ENCODE measurements at places on chromosomes 4 and X.

DNA sequence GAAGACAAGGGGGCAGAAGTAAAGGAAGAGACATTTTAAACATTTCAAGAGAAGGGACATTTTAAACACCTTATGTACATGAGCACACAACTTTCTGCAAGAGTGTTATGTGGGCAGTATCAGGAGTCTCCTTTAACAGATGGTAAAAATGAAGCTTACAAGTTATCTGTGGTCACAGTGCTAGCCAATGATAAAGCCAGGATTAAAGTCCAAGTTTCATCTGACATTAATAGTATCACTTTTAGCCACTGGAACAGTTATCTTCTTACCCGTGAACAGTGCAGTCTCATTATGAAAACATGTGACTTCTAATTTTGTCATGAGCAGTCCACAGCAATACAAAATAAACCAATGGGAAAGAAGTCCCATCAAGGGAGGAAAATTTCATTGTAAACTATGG is 627.9 kb upstream of the AGA start:
- no peak for DNase-seq

GRCh38 chr4:37890801-37891259 is at the start of gene TBC1D1:
TSS of gene TBC1D1 (plus strand) at chr4:37891084. CDS start at chr4:37902096, 11,012 bp downstream.
- peak; percentile 52 for DNase-seq

DNA sequence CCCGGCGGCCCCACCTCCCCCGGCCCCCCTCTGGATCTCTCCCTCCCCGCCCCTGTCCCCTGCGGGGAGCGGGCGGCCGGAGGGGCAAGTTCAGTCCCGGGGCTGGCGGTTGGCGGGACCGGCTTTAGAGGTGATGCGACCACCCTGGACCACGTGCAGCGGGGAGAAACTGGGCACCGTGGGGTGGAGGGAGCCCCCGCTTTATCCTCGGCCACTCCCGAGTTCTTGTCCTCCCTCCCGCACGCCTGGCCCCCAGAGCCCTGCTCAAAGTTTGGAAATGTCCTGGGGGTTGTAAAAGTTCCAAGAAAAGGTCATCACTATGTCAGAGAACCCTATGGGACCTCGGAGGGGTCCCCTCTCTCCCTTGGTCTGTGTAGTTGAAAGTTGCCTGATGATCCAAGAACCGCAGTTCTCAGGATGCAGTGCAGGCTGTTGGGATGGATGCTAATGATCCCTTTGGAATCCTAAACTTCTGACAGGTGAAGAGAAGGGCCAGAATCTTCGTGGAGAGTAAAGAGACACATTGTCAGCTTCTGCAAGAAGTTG is 411 bp upstream of the VEGFC start:
- no peak for DNase-seq

GRCh38 chr4:174563399-174563798 is 41.1 kb upstream of the HPGD start:
- no peak for DNase-seq

GRCh38 chr4:159086606-159087005 is 16.3 kb upstream of the RAPGEF2 start:
- no peak for DNase-seq

GRCh38 chr4:8738471-8738931 is 133.1 kb downstream of the HMX1 start:
- no peak for DNase-seq

- DNase-seq, result no peak
Measured at GRCh38 chrX:23888887-23889501, 18.7 kb downstream of the APOO start.

DNA sequence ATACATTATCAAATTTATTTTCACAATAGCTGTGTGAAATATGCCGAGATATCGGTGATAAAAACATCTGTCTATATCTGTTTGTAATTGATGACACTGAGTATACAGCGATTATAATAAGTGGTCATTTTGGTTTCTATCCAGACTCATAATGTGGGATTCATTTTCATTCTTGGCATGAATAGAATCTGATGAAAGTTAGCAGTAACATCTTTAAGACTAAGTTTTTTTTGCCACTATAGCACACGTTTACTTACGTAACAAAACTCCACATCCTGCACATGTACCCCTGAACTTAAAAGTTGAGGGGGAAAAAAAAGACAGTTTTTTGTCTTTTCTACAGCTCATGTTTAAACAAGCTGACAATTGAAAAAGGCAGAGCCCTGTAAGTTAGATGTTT is 86.4 kb downstream of the PPA2 start:
- no peak for DNase-seq

DNA sequence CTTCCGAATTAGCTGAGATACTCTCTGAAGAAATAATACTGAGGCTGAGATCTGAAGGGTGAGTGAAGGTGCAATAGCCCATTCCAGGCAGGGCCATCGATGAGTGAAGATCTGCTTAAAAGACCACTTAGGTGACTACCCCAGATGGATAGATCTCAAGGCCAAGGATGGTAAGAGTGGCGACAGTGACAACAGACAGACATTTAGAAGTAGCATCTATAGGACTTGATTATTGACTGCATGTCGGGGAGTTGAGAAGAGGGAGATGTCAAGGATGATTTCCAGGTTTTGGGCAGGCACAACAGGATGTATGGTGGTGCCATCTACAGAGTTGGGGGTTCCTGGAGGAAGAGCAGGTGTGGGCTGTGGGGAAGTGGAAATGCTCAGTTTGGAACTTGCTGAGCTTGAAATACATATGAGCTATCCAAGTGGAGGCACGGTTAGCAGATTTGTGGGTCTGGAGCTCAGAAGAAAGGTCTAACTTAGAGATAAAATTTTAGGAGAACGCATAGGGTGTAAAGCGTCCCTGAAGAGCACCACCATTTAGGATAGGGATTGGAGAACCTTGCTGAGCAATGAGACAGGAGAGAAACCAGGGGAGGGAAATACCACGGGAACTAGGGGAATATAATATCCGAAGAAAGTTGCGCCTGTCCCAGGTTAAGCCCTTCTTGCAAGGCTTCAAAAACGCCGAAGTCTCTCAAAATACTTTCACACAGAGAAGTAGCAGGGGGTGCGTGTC is 688 bp downstream of the UFSP2 start:
- DNase-seq, result peak; percentile 2

DNA sequence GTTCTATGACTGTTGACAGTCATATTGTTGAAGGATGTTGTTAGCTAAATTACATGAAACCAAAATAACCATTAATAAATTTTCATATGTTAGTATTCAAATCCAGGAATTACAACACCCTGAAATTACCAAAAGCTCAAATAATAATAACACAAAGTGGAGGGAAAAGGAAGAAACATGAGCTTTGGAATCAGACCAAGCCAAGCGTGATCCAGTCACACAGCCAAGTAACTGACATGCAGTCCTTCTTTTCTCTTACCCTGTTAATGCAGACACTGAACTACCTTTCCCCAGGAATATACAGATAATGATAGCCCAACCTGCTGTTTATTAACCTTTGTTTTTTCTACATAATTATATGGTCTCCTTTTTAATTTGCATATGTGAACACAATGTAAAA is 130.2 kb downstream of the HS3ST1 start:
- no peak for DNase-seq

DNA sequence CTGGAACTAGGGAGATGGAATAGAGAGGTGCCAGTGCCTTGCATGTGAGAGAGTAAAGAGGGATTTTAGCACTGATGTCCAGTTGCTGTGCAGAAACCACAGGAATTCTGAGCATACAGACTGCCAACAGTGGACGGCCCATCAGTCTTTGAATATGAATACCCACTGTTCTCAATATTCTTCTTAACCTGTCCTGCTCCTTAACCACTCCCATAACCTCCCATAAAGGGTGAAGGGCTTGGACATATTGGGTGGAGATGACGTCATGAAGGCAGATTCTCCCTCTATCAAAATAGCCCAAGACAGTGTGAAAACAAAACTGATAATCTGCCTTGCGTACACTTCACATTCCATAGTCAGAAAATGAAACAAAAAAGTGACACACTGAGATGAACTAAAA is 1313.7 kb upstream of the PABPC4L start:
- DNase-seq, result no peak

- no peak for DNase-seq
Measured at GRCh38 chr4:2788532-2789103, 4.3 kb upstream of the SH3BP2 start.

DNA sequence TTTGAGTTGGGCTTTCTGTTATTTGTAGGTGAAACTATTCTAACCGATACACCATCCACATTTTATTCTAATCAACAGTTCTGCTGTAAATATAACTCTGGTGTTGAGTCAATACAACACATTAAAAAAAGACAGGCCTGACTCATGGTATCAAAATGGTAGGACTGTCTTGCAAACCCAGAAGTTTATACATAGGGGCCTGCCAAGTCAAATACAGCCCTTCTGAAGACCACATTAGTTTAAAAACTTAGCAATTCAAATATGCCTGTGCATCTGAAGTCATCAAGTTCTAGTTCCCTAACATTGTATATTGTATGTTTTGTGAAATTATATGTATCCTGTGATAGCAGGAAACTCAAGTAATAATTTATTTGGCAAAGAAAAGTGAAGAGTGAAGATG is 24.4 kb upstream of the PDE5A start:
- DNase-seq, result no peak

DNA sequence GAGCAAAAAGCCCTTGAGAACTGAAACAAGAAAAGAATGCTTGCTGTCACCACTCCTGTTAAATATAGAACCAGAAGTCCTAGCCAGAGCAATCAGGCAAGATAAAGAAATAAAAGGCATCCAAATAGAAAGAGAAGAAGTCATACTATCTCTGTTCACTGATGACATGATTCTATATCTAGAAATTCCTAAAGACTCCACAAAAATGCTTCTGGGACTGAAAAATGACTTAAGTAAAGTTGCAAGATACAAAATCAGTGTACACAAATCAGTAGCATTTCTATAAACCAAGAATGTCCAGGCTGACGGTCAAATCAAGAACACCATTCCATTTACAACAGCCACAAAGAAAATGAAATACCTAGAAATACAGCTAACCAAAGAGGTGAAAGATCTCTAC is 552.7 kb upstream of the SLIT2 start:
- no peak for DNase-seq

DNA sequence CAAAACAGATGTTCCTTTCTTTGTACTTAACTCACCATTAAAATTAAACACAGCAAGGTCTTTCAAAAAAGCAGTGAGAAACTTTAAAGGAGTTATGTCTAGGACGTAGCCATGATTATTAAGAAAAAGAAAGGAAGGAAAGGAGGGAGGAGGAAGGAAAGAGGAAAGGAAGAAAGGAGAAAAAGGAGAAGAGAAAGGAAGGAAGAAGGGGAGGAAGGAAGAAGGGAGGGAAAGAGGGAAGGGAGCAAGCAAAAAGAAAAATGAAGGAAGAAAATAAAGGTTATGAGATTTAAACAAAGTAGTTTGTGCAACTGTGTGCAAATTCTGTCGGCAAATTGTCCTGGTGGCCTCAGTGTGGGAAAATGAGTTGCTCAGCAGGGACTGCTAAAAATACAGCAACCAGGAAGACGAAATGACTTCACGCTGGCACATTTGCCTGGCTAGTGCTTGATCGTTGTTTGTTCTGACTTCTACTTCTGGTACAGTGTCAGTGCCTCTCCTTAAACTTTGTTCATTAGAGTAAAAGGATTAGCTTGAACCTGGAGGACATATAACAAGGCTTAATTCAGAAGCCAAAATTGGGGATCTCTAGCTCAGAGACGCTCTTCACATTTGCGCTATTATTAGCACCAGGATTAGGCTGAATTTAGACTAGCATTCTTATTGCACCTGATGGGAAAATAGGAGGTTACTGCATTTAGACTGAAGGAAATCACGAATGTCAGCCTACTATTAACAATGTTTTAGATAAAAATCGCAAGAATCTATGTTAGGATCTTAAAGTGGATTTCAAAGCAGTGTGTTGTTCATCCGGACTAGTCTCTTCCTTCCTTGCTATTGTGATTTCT is 81.2 kb downstream of the DCK start:
- DNase-seq, result peak; percentile 56

DNA sequence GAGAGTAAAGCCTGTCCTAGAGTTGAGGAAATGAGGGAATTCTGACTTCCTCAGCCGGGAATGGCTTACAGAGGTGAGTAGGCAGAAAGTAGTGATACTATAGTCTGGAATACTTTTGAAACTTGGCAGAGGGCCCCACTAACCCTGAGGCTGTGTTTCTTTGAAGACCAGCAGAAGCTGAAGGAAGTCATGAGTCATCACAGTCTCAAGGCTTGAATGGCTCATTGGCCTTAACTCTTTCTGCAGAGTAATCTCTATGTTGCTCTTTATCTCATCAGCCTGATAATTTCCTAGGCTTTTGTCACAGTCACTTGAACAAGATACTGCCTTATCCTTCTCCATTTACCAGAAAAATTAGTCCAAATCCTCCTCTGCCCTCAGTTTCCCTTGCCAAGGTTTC is 80.8 kb downstream of the ANKRD50 start:
- peak; percentile 77 for DNase-seq

- DNase-seq, result no peak
Measured at GRCh38 chr4:52889778-52890520, 27.8 kb downstream of the RASL11B start.

GRCh38 chrX:13940671-13941070 is 89.0 kb downstream of the GEMIN8 start:
- no peak for DNase-seq

- DNase-seq, result peak; percentile 56
Measured at GRCh38 chrX:53435997-53436396, 1.8 kb upstream of the HSD17B10 start.

- no peak for DNase-seq
Measured at GRCh38 chrX:34218063-34218462, 85.9 kb upstream of the FAM47A start.

DNA sequence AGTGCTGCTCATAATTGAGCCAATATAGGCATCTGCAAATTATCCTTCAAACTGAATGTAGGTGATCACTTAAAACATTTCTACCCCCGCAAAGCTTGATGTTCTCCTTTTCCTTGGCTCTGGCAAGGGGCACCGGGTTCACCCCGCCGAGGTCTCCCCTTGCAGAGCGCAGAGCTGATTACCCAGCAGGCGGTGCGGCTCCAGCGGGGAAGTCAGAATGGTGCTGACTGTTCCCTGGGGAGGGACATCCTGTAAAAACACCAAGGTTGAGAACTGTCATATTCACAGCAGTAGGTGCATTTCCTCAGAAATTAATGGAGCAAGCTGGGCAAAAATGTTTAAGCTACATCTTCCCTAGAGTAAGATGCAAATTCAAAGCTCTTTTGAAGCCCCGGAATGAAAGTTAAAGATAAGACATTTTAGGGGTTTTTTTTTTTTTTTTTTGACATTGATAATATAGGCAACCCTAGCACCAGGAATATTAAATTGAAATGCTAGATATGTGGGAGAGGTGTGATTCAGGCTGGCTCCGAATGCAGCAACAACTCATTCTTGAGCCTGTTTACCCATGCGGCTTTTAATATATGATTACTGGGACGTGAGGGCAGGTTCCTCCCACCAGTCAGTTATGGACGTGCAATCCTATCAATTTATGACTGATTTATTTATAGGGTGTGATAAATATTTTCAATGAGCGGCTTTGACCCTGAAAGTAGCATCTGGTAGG is 767.3 kb upstream of the TENM3 start:
- no peak for DNase-seq

- DNase-seq, result no peak
Measured at GRCh38 chr4:41528512-41529205, 9.3 kb upstream of the LIMCH1 start.

DNA sequence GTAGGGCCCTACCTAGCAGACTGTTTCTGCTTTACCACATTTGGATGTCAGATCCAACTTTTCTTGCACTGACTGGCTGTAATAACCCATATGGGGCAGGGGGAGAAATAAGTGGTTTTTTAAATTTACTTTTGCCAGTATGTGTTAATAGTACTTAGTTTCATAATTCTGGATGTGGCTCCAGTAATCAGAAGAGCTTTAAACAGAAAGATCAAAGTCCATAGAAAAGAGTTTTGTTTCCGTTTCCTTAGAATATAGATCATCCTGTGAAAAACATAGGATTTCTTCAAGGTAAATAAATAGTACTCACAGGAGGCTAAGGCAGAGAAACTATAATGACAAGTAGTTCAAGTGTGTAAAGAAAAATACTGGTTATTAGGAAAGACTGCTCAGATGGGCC is 85.6 kb downstream of the SLC39A8 start:
- DNase-seq, result no peak
